Activated CD4-positive, alpha-beta T cell treated with anti-CD3 and anti-CD28 coated beads for 36 hours (primary cell): ENCODE measurements at places on chromosomes 7 and 10. TPM values are rescaled to one million over a fixed set of nuclear protein-coding genes. Genes with fewer than 3 reads are reported as not detected.

The SYCE1 gene
- total RNA-seq: 0.19 TPM

The SCIN gene
- 0.25 TPM for total RNA-seq

The DKK1 gene
- not detected for total RNA-seq

The PEX1 gene
- 14.7 TPM for total RNA-seq

The SLC16A12 gene
- not detected for total RNA-seq

The MKX gene
- total RNA-seq: 0.49 TPM

The NSUN6 gene
- total RNA-seq: 16.0 TPM

The SP8 gene
- not detected for total RNA-seq

The DEPP1 gene
- 0.34 TPM for total RNA-seq

The MXI1 gene
- total RNA-seq: 49.7 TPM

The C7orf57 gene
- 0.46 TPM for total RNA-seq

The OR2A42 gene
- total RNA-seq: not detected

The MRC1 gene
- total RNA-seq: 0.05 TPM

The TMEM273 gene
- total RNA-seq: 28.0 TPM

The SORCS1 gene
- total RNA-seq: not detected

The EGFR gene
- total RNA-seq: not detected

The ICA1 gene
- 1.0 TPM for total RNA-seq

The FBXO24 gene
- total RNA-seq: 1.4 TPM

The MYO1G gene
- total RNA-seq: 376 TPM

The COL17A1 gene
- total RNA-seq: not detected

The TRIM73 gene
- 2.0 TPM for total RNA-seq

The SLC16A9 gene
- total RNA-seq: 1.4 TPM

The FGFR2 gene
- total RNA-seq: not detected

The CFAP43 gene
- 0.09 TPM for total RNA-seq

The PKD2L1 gene
- not detected for total RNA-seq

The PNLIPRP3 gene
- not detected for total RNA-seq
